Thymus (tissue), 14 donors: ENCODE measurements at places on chromosomes 4 and X.

GRCh38 chrX:100926453-100926852 is 2.3 kb downstream of the XKRX start:
- DNase-seq, result no peak

DNA sequence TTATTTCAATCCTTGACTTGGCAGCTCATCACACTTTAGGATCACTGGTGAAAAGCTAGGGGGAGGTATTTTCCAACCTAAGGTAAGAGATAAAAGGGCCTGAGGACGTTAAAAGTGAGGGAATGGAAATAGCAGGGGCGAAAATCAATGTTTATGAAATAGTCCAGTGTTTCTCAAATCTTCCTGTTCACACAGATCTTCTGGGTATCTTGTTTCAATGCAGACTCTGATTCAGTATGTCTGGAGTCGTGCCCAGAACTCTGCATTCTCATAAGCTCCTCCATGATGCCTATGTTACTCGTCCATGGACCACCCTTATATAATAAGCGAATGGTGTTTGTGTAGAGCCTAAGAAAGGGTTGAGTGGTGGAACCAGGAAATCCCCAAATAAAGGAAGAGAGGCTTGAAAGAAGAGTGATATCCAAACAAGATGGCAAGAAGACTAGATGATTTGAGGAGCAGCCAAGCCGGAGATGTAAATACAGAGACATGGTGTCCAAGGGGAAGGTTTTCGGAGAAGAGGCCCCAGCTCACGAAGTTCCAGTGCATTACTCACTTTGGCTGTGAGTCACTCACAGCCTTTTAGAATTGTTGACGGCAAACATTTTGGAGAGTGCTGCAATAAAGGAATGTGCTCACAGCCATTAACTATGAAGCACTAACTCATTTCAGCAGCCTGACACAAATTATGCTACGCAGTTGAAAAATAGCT is 215.6 kb upstream of the PPARGC1A start:
- DNase-seq, result no peak

DNA sequence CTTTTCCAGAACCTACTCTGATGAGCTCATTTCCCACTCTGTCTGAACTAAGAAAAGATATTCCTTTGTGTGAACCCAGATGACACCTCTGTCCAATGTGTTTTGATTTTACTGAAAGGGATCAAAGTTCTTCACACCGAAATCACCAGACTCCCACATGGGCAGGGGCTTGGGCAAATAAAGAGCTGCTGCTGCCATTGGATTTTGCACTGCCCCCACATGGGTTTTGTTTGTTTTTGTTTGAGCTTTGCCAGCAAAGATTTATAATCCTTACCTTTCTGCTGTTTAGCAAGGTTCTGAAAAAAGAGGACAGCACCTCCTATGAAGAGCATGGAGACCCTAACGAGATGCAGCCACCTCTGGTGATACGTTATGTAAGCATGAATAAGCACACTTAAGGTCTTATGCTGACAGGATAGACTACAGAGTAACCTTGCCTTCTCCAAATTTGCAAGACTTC is 44.3 kb downstream of the HSD17B13 start:
- no peak for DNase-seq

GRCh38 chr4:84848432-84848831 is 118.1 kb downstream of the WDFY3 start:
- DNase-seq, result no peak

GRCh38 chrX:108309144-108309543 is 129.1 kb downstream of the COL4A6 start:
- DNase-seq, result no peak

- no peak for DNase-seq
Measured at GRCh38 chrX:15864629-15865028, 10.0 kb upstream of the AP1S2 start.

DNA sequence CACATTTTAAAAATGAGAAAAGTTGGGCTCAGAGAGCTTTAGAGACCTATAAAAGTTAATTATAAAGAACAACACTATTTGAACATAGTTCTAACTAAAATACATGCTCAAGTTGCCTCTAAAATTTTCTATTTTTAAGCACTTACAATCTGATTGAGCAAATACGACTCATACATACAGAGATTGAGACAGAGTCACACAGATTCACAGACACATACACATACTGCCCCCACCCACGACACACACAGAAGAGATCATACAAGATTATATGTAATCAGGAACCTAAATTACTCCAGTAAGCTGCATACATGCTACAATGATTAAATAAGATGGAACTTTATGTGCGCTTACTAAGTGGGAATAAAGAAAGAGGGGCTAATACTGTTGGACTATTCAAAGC is 2.7 kb upstream of the ASB5 start:
- DNase-seq, result no peak

DNA sequence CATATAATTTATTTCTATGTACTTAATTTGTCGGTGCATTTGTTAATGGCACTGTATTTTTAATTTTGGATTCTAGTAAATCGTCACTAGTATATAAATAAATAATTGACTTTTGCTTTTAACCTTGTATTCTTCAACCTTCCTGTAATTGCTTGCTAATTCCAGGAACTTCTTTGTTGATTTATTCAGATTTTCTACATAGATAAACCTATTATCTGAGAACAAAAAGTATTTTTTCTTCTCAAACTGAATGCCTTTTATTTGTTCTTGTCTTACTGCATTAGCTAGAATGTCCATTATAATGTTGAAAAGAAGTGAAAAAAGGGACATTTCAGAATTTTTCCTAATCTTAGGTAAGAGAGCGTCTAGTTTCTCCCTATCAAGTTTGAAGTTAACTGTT is 839.1 kb downstream of the SH3BGRL start:
- DNase-seq, result no peak

DNA sequence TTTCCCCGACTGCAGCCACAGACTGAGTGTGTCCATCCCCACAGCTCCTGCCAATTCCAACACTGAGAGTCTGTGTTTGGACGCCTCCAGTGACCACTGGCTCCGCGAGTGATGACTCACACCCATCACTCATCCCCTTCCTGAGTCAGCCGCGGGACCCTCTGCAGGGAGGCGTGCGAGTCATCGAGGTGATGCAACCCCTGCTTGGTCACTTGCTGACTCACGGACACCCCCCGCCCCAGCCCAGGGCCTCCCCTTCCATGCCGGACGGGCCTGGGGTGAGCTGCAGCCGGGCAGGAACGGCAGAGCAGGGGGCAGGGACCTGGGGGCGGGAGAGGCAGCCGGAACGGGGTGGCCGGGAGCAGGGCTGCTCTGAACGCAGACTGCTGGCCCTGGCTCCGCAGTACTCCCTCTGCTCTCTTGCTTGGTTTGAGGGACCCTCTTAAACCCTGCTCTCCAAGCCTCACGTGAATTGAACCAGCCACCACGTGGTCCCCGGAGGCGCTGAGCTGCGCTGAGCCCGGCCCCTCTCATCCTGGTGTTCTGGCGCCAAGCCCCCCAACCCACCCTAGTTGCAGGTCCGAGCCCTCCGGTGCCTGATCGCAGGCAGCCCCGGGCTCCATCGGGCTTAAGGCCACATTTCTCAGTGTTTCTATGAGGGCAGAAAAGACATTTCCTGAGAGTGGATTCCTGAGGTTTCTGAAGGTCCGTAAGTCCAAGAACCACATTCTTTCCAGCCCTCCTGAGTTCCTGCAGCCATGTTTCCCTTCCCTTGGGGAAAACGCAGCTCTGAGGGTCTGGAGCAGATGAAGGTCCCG is 32.4 kb downstream of the FGFRL1 start:
- DNase-seq, result no peak

- DNase-seq, result no peak
Measured at GRCh38 chr4:42646999-42647541, 9.8 kb downstream of the ATP8A1 start.

DNA sequence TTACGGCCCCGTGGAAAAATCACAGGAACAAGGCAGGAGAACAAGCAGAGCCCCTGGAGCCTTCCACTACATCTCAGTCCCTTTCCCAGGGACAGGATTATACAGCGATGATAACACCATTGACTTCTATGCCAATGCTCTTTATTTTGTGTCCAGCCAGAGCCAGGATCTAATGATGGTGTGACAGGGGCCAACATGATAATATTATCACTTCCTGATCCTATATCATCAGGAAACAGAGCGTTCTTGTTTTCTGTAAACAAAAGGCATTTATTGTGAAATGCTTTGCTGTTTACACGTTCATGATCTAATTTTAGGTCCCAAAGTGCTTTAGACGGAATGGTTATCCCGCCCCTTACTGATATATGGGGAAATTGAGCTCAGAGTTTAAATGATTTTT is 12.8 kb downstream of the TMPRSS11E start:
- no peak for DNase-seq

GRCh38 chr4:51853027-51853682 is 10.2 kb downstream of the DCUN1D4 start:
- DNase-seq, result no peak

DNA sequence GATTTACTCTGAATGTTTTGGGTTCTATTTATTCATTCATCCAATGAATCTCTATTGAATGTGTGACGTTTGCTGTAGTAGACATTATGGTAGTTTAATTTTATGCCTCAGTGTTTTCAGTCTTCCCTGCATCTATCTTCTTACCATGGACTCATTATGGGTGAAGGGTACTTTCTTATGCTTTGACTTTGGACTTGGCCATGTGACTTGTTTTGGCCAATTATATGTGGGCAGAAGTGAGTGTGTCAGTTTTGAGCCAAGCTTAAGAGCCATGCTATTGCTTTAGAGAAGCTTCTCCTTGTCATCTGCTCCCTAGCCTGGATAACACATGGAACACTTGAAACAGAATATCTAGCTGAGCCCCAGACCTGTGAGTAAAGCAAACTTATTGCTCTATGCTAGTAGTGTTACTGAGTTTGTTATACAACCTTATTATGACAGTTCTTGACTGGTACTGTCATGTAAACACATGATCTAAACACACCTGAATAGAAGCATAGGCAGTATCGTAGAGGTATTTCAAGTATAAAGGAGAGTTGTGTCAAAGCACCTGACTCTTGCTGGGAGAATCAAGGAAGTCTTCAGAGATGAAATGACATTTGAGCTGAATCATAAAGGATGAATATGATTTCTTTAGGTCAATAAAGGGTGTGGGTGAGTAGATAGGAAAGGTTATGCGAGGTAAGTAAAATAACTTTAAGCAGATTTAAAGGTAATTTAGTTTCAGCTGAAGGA is 128.4 kb downstream of the NAA11 start:
- DNase-seq, result no peak

DNA sequence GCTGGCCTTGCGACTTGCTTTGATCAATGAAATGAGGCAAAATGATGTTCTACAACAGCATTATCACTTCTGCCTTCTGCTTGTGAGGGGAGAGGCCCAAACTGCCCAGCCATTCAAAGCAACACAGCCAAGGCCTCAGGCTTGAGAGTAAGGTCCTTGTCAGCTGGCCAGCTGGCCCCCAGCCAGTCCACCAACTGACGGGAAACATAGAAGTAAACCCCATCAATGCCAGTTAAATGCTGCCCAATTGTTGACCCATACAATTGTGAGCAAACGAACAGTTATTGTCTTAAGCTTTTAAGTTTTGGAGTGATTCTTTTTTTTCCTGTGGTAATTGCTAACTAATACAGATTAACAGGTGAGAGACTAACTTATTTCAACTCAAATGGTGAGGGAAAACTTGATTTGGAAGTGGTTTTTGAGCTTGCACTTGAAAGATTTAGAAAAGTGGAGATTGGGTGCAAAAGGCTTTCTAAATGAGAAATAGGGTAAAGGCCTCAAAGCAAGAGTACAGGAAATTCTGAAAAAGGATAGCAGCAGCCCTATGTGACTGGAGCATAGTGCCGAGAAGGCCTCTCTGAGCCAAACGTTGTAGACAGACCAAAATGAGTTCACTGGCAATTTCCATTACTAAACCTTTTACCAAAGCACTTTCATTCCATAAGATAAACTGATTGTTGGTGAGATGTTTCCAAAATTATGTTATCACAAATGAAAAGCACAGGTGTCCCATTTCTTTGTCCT is 66.9 kb downstream of the ARHGEF38 start:
- DNase-seq, result no peak

DNA sequence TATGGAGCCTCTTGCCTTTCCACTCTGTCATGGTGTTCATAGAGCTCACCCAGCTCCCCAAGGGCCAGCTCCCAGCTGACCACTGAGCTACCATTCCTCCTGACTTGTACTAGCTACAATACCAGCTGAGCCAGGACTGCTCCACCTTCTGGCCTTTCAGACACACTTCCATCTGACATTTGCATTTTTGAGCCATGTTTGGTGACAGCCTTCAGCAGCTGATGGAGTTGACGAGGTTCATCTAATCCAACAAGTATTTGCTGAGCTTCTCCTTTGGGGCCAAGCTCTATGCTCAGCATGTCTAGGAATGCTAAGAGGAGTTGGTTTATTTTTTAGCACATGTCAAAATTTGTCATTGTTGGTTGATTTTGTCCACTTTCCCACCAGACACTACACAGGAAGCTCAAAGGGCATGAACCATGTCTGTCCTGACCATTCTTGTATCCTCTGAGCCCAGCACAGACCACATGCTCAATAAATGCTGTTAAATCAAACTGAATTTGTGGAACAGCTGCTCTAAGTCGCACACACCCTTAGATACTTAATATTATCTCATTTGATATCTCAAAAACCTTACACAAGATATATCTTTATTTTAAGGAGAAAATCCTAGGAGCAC is 142.6 kb upstream of the PPARGC1A start:
- DNase-seq, result no peak

GRCh38 chr4:126820631-126821030 is 812.1 kb upstream of the INTU start:
- DNase-seq, result no peak

DNA sequence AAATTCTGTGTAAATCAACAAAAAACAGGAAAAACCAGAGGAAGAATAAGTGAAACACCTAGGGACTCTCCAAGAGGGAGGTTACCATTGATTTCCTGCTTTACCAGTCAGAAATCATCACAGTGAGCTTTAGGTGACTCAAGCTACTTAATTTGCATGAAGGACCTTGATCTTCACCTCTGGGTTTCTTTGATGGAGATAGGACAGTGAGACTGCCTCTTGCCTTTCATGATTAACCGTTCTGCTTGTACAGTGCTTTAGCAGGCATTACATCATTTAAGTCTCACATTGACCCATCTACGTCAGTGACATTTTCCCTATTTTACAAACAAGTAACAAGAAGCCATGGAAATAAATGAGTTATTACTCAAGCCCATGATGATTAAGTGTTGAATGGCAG is 3.4 kb upstream of the GK start:
- DNase-seq, result no peak
